ENCODE measurements at places on chromosomes 16 and 17.

GRCh38 chr16:70702624-70703023 is 16.8 kb upstream of the MTSS2 start:
- peak; percentile 8 for DNase-seq

- no peak for DNase-seq
These were observed 1.4 kb upstream of the PITPNC1 start for GRCh38 chr17:67375716-67376115.

- DNase-seq, result no peak
These were observed 7.6 kb downstream of the CDH16 start for GRCh38 chr16:66911112-66911511.

DNA sequence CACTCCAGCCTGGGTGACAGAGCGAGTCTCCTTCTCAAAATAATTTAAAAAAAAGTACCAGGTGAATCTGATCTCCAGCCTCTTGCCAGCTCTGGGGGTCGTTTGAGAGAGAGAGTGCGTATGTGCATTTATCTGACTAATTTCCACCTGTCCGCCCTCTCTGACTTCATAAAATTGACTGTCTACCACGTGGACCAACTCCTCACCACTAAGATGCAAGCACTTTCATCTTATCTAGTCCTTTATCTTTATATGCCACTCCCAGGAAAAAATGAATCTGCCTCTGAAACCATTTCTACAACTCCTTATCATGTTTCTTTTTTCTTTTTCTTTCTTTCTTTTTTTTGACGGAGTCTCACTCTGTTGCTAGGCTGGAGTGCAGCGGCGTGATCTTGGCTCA is 55.8 kb downstream of the HS3ST3A1 start:
- no peak for DNase-seq

GRCh38 chr17:29959658-29960337 is 18.4 kb downstream of the EFCAB5 start:
- DNase-seq, result no peak

DNA sequence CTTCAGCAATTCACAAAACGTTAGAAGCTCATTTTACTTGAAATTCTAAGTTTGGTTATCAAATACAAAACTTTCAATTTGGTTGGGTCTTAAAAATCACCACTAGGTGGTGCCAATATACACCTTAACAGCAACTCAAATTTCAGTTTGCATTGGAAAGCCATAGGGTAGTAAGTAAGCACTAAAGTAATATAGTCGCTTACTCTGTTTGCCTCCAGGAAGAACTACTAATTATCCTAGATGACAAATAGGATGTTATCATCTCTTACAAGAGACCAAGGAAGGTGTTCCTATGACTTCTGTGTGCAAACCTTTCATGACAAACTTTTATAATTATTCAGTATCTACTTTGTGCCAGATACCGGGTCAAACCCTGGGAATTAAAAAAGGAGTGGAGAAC is 93.3 kb downstream of the MYO1D start:
- DNase-seq, result peak; percentile 70

DNA sequence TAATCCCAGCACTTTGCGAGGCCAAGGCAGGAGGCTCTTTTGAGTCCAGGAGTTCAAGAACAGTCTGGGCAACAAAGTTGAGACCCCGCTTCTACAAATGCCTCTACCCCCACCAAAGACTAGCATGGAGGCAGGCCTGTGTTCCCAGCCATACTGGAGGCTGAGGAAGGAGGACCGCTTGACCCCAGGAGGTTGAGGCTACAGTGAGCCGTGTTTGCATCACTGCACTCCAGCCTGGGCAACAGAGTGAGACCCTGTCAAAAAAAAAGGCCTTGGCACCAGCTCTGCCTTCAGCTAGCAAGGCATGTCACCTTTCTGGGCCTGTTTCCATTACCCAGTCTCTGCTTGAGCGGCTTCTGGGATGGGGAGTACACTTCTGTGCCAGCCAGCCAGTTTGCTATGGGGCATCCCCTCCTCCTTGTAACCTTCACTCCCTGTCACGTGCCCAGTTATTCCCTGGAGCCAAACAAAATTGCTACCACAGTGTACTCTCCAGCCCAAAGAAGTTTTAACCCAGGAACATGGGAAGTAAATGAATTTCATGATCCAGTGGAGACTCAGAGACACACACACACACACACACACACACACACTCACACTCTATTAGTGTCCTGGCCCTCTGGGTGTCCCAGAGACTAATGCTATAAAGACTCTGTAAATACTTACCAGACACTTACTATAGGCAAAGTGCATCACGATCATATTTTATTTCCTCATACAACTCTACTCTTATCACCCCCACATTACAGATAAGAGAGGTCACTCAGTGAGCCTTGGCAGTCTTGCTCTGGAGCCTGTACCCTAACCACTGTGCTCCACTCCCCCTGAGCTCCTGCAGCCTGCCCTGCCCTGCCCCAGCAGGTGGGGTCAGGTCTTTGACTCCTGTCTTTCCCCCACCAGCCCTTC is 2.5 kb downstream of the CISD3 start:
- no peak for DNase-seq
